ENCODE measurements at places on chromosomes 7 and 10.

GRCh38 chr7:128920913-128921582 lies 10.5 kb upstream of the KCP start:
- DNase-seq = no peak

DNA sequence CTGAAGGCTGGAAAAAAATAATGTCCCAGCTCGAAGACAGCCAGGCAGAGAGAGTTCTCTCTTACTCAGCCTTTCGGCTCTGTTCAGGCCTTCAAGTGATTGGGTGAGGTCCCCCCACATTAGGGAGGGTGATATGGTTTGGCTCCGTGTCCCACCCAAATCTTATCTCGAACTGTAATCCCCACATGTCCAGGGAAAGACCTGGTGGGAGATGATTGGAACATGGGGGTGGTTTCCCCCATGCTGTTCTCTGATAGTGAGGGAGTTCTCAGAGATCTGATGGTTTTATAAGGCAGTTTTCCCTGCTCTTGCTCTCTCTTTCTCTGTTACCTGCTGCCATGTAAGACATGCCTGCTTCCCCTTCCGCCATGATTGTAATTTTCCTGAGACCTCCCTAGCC lies 36.6 kb upstream of the LEP start:
- no peak for DNase-seq

DNA sequence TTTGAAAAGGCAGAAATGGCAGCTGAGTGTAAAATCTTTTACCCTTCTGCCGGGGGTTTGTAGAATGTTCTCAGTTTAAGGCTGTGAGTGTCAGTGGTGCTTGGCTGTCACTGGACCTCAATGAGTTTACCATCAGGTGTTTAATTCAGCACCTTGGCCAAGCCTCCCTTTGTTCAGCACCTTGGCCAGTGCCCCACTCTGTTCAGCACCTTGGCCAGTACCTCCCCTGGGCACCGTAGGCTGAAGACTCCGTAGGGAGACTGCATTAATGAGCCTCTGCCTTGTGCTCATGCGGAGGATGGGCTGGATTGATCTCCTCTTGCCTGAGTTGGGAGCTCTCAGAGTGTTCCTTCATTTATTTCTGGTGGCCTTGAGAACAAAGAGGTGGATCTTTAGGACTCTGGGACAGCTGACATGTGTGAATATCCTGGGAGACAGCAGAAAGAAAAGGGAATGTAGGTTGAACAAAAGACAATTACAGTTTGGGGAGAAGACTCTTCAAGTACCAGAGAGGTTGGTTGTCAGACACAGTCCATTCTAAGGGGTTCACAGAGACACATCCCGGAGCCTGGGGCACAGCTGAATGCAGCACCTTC lies 1.6 kb downstream of the FAM24A start:
- DNase-seq = peak; percentile 23

DNA sequence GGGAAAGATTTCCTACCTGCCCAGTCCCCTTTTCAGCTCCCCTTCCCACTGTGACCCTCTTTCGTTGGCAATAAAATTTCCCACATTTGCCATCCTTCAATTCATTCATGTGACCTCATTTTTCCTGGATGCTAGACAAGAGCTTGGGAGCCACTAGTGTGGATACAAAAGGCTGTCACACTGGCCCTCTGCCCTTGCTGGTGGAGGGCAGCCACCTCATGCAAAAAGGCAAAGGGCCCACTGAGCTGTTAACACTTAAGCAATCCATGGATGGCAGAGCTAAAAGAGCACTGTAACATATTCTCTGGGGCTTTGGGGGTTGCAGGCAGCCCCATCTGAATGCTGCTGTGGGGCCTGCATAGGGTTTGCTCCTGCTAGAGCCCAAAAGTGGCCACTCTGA lies 315.1 kb downstream of the NEBL start:
- no peak for DNase-seq
